ENCODE measurements at places on chromosomes 12 and 14.

GRCh38 chr14:22483863-22484593 is 105.0 kb downstream of the DAD1 start:
- no peak for DNase-seq

- DNase-seq, result no peak
Observed at GRCh38 chr12:131422187-131422520, 288.7 kb upstream of the SFSWAP start.

GRCh38 chr12:2225696-2226095 is 172.9 kb downstream of the CACNA1C start:
- DNase-seq, result no peak

GRCh38 chr14:26187996-26188620 is 409.7 kb downstream of the NOVA1 start:
- no peak for DNase-seq

DNA sequence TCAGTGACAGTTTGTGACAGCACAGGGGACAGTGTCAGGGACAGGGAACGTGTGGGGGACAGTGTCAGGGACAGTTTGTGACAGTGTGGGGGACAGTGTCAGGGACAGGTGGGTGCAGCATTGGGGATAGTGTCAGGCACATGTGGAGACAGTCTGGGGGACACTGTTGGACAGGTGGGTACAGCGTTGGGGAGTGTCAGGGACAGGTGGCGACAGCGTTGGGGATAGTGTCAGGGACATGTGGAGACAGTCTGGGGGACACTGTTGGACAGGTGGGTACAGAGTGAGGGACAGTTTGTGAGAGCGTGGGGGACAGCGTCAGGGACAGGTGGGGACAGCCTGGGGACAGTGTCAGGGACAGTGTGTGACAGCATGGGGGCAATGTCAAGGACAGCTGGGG is 140.0 kb downstream of the TMEM121 start:
- no peak for DNase-seq

- no peak for DNase-seq
Observed at GRCh38 chr14:77085538-77085937, 12.5 kb upstream of the CIPC start.

DNA sequence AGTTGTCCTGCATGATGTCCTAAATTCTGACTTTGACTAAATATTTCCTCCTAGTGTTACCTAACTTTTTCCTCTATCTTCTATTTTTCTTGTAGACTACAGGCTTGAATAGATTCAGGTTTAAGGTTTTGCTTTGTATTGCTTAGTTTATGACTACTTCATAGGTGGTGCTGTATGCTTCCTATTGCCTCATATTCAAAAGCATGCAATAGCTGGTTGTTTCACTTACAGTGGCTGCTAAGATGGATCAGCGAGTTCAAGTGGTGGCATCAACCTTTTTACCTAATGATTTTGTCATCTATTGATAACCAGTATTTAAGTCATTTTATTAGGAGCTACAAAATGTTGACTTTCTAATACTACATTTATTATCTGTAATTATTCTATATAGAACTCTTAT is 36.3 kb upstream of the BICD1 start:
- no peak for DNase-seq

- DNase-seq, result no peak
Observed at GRCh38 chr12:22919883-22920282, 294.9 kb downstream of the ETNK1 start.

- DNase-seq, result no peak
Observed at GRCh38 chr12:2319136-2319535, 266.3 kb downstream of the CACNA1C start.

- no peak for DNase-seq
Observed at GRCh38 chr14:33576014-33576413, 374.9 kb downstream of the EGLN3 start.

DNA sequence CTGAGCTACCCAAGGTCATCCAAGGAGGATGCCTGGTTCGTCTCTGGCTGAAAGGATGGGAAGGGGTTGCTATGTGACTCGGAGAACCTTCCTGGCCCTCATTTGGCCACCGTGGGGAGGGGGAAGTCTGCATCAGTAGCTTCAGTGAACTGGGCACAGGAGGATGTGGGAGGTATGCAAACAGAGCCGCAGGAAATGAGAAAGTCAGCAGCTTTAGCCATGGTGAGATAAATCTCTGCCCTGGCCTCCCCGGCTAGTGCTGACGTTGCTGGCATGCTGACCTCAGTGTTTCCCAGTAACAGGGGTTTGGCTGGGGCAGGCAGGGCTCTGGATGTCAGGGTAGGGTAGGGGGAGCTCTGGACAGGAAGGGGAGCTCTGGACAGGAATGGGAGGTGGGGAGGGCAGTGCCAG is 2.3 kb upstream of the CEBPE start:
- no peak for DNase-seq

All from activated naive CD8-positive, alpha-beta T cell treated with anti-CD3 and anti-CD28 coated beads, Interleukin-2, amount 50 U/mL, for 24 hours (primary cell).